ENCODE measurements at places on chromosomes 5 and 9. TPM values are rescaled to one million over a fixed set of nuclear protein-coding genes. Genes with fewer than 3 reads are reported as not detected.

- no peak for DNase-seq
- H3K27ac ChIP-seq = no peak overlapping the region
- no peaks in the 10 kb centered on the region for H3K36me3 ChIP-seq
- no peaks in the 10 kb centered on the region for H3K4me1 ChIP-seq
- no peak overlapping the region for H3K4me3 ChIP-seq
Measured at GRCh38 chr5:151720215-151720614, 33.5 kb upstream of the SPARC start.

DNA sequence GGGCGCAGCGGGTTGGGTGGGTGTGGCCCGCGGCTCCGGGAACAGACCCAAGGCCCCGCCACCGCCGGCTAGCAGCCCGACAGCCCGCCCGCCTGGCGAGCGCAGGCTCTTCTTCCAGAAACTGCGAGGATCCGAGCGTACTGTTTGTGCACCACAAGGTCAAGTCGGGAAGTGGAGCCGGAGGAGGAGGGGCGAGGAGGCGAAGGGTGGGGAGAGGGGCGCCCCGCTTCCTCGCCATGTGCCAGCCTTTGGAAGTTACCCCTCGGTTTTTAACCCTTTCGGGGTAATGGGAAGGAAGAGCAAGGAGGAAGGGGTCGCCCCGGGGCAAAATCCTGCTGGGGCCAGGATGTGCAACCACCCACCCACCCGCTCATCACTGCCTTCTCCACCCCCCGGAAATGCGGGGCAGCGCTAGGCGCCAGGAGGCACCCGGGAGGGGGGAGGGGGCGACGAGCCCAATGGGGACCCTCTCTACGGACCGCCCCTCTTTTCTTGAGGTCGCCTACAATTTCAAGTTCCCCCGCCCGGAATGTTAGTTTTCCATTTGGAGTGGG is 1.1 kb upstream of the JADE2 start:
- no peaks in the 10 kb centered on the region for H3K27me3 ChIP-seq
- peak; percentile 92 for DNase-seq
- peaks cover 4% of the 10 kb centered on the region for H3K4me1 ChIP-seq
- H3K27ac ChIP-seq = peak overlapping the region; percentile 99

- no peaks in the 10 kb centered on the region for H3K36me3 ChIP-seq
- no peak overlapping the region for H3K4me3 ChIP-seq
- no peak overlapping the region for H3K27ac ChIP-seq
- H3K27me3 ChIP-seq = no peaks in the 10 kb centered on the region
Measured at GRCh38 chr5:170483701-170484458, 19.9 kb upstream of the KCNIP1 start.

PCDHB12 gene
- 4.3 TPM for total RNA-seq

GRCh38 chr9:100211476-100211875 is 112.4 kb downstream of the INVS start:
- no peaks in the 10 kb centered on the region for H3K36me3 ChIP-seq
- no peak overlapping the region for H3K4me3 ChIP-seq
- no peaks in the 10 kb centered on the region for H3K4me1 ChIP-seq

- H3K4me3 ChIP-seq = no peak overlapping the region
- H3K27me3 ChIP-seq = no peaks in the 10 kb centered on the region
- H3K4me1 ChIP-seq = no peaks in the 10 kb centered on the region
- no peak for DNase-seq
- no peaks in the 10 kb centered on the region for H3K36me3 ChIP-seq
- no peak overlapping the region for H3K27ac ChIP-seq
Measured at GRCh38 chr5:76804266-76804665, 14.6 kb upstream of the F2RL1 start.

DNA sequence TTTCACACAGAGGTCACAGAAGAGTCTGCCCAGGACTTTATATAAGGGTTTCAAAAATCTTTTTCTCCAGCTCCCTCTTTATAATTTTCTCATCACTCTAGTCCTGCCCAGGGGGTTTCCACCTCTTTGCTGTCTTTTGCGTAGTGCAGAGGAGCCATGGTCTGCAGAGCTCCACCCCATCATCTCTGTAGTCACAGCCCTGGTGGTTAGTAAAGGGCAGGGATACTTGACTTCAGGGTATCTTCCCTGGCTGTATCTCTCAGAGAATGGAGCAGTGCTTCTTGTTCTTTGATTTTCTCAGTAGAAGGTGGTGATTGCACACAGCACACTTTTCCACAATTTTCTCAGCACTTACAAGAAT is 900.6 kb upstream of the COX7C start:
- no peak overlapping the region for H3K4me3 ChIP-seq
- H3K27me3 ChIP-seq = no peaks in the 10 kb centered on the region
- H3K4me1 ChIP-seq = no peaks in the 10 kb centered on the region

- no peak overlapping the region for H3K4me3 ChIP-seq
- no peaks in the 10 kb centered on the region for H3K27me3 ChIP-seq
- DNase-seq = no peak
- H3K4me1 ChIP-seq = no peaks in the 10 kb centered on the region
- no peak overlapping the region for H3K27ac ChIP-seq
Measured at GRCh38 chr5:39058178-39058921, 15.8 kb downstream of the RICTOR start.

MYMK gene
- not detected for total RNA-seq

CAMLG gene
- 31.3 TPM for total RNA-seq

GRCh38 chr5:11477786-11478185 is 426.5 kb downstream of the CTNND2 start:
- H3K27ac ChIP-seq = no peak overlapping the region
- no peaks in the 10 kb centered on the region for H3K36me3 ChIP-seq
- no peaks in the 10 kb centered on the region for H3K4me1 ChIP-seq
- H3K4me3 ChIP-seq = no peak overlapping the region
- no peaks in the 10 kb centered on the region for H3K27me3 ChIP-seq

DNA sequence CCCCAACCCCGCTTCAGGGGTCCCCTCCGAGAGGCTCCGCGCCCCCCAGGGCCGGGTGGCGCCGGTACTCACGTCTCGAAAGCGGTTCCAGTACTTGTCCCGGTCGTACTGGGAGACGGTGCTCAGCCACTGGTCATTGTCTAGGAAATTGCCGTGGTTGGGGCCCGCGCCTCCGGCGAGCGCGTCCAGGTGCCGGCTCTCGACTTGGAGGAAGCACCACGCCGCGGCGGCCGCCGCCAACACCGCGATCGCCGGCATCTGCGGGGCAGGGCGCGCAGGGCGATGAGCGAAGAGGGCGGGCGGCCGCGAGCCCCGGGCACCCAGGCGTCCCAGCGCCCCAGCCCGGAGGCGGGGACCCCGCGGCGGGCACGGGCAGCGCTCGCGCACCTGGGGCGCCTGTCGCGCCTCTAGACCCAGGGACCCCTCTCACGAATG is 808 bp downstream of the SPOCK1 start:
- no peaks in the 10 kb centered on the region for H3K4me1 ChIP-seq
- H3K27ac ChIP-seq = peak overlapping the region; percentile 21
- H3K27me3 ChIP-seq = no peaks in the 10 kb centered on the region
- peak overlapping the region; percentile 63 for H3K4me3 ChIP-seq
- DNase-seq = peak; percentile 11

DNA sequence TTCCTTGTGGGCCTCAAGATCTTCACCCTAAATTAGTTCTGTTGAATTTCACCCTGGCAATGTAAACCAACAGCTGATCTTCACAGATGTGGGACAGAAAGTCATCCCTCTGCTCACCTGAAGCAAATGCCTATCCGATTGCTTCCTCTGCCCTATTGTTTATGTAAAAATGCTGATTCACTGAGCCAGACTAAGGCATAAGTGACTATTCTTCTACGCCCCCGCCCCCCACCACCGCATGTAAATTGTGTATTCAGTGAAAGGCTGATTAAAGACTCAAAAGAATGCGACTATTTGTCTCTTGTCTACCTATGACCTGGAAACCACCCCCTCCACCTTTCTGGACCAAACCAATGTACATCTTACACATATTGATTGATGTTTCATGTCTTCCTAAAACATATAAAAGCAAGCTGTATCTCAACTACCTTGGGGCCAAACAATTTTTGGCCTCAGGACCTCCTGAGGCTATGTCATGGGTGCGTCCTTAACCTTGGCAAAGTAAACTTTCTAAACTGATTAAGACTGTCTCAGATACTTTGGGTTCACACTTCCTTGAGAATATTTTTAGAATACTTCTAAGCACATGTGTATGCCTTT is 129.7 kb upstream of the BOD1 start:
- DNase-seq = no peak
- H3K27ac ChIP-seq = no peak overlapping the region
- no peaks in the 10 kb centered on the region for H3K27me3 ChIP-seq
- no peaks in the 10 kb centered on the region for H3K4me1 ChIP-seq
- no peaks in the 10 kb centered on the region for H3K36me3 ChIP-seq
- no peak overlapping the region for H3K4me3 ChIP-seq

DNA sequence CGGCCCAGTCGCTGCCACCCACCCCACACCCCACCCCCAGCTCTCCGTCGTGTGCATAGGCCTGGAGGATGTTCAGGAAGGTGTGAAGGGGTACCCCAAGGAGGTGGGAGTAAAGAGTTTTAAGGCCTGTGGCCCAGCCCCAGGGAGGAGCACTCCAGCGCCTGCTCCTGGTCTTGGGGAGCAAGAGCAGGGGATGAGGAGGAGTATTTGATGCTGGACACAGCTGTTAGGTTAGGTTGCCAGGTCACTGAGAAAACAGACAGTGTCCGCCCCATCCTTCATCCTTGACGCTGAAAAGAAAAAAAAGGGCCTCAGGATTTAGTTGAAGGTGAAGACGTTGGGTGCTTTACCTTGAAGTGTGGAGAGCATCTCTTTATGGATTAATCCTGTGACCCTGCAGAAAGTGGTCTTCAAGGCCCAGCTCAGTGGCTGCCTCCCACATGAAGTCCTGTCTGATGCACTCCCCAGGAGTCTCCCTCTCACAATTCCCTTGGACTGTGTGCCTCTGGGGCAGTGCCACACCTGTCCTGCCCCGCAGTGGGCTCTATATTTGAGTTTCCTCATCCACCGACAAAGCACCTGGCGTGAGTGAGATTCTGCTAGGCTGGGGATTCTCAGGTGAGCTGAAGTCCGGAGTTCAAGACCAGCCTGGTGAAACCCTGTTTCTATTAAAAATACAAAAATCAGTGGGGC is 101.8 kb downstream of the SPRY4 start:
- peaks cover 9% of the 10 kb centered on the region for H3K4me1 ChIP-seq
- no peaks in the 10 kb centered on the region for H3K36me3 ChIP-seq
- H3K4me3 ChIP-seq = no peak overlapping the region

GRCh38 chr9:11275158-11275695 is 662.4 kb upstream of the PTPRD start:
- no peak overlapping the region for H3K4me3 ChIP-seq
- no peak for DNase-seq
- H3K4me1 ChIP-seq = no peaks in the 10 kb centered on the region
- no peak overlapping the region for H3K27ac ChIP-seq
- H3K36me3 ChIP-seq = no peaks in the 10 kb centered on the region
- H3K27me3 ChIP-seq = no peaks in the 10 kb centered on the region

- no peaks in the 10 kb centered on the region for H3K4me1 ChIP-seq
- H3K27ac ChIP-seq = no peak overlapping the region
- H3K4me3 ChIP-seq = no peak overlapping the region
- H3K27me3 ChIP-seq = no peaks in the 10 kb centered on the region
Measured at GRCh38 chr9:27866741-27867140, 293.5 kb upstream of the C9orf72 start.

GRCh38 chr9:111983484-111983908 is 86.9 kb downstream of the UGCG start:
- DNase-seq = no peak
- H3K36me3 ChIP-seq = no peaks in the 10 kb centered on the region
- no peaks in the 10 kb centered on the region for H3K4me1 ChIP-seq
- no peak overlapping the region for H3K27ac ChIP-seq

PPP1R2B gene
- total RNA-seq = not detected

ITGA1 gene
- 78.3 TPM for total RNA-seq

OR5C1 gene
- not detected for total RNA-seq

FAM200C gene
- 8.6 TPM for total RNA-seq

DNA sequence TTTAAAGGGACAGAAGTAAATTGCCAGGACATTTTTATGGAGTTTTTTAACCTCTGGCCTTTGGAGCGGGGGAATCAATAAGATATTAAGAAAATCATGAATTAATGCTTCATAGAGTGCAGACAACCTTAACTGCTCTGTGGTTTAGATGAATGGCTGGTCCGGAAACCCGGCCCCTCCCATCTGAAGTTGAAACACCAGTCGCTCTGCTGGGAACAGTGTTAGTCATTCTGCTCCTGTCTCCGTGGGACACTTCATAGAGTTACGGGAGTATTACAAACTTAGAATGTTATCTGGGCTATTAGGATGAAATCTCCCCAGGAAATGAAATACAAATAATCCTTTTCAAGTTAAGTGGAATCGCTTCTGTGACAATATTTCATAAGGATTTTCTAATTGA is 110.1 kb upstream of the IRX2 start:
- no peak overlapping the region for H3K27ac ChIP-seq
- H3K27me3 ChIP-seq = peaks cover 3% of the 10 kb centered on the region
- no peak for DNase-seq
- H3K4me3 ChIP-seq = no peak overlapping the region
- H3K36me3 ChIP-seq = no peaks in the 10 kb centered on the region

GRCh38 chr9:96607971-96608370 is 11.7 kb downstream of the CDC14B start:
- no peaks in the 10 kb centered on the region for H3K27me3 ChIP-seq
- H3K4me3 ChIP-seq = no peak overlapping the region
- H3K36me3 ChIP-seq = no peaks in the 10 kb centered on the region
- DNase-seq = no peak
- H3K4me1 ChIP-seq = no peaks in the 10 kb centered on the region

DNA sequence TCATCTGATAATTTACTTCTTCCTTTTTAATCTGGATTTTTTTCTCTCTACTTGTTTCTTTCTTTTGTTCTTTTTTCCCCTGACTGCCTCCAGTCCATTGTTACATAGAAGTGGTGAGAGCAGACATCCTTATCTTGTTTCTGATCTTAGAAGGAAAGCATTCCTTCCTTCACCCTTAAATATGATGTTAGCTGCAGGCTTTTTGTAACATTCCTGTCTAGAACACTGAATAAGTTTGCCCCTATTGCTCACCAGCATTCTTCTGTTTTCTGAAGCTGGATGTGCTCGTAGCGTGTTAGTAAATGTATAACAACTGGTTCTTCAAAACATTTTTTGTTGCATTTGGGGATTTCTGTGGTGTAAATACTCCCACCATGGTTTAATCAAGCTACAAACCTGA is 136.7 kb upstream of the NFIL3 start:
- no peak overlapping the region for H3K4me3 ChIP-seq
- DNase-seq = no peak
- H3K4me1 ChIP-seq = no peaks in the 10 kb centered on the region

ORM2 gene
- total RNA-seq = 1.9 TPM

GRCh38 chr9:116628716-116629115 is 58.4 kb upstream of the TRIM32 start:
- H3K4me3 ChIP-seq = no peak overlapping the region
- H3K27me3 ChIP-seq = no peaks in the 10 kb centered on the region
- DNase-seq = no peak
- no peaks in the 10 kb centered on the region for H3K4me1 ChIP-seq
- no peak overlapping the region for H3K27ac ChIP-seq

OGN gene
- 24.4 TPM for total RNA-seq

ZNF300 gene
- 4.6 TPM for total RNA-seq

PCDHGA1 gene
- 0.64 TPM for total RNA-seq

- H3K4me3 ChIP-seq = no peak overlapping the region
- no peaks in the 10 kb centered on the region for H3K36me3 ChIP-seq
- DNase-seq = no peak
- no peaks in the 10 kb centered on the region for H3K27me3 ChIP-seq
Measured at GRCh38 chr9:105500108-105500766, 52.4 kb downstream of the FSD1L start.

Measured in prostate gland (tissue), 2 donors.